ENCODE measurements at places on chromosomes 6 and 20. TPM values are rescaled to one million over a fixed set of nuclear protein-coding genes. Genes with fewer than 3 reads are reported as not detected.

SLC32A1 gene
- total RNA-seq = not detected

GRCh38 chr20:34876406-34877282 is at the start of gene ACSS2:
Gene ACSS2, plus strand, starts transcription at chr20:34876612. Its CDS starts 34 bp downstream, at chr20:34876646.
- peak; percentile 100 for DNase-seq

MTRF1L gene
- total RNA-seq = 12.3 TPM

GRCh38 chr6:160462551-160463109 is 114.5 kb downstream of the SLC22A3 start:
- no peak for DNase-seq

OGFRL1 gene
- total RNA-seq = 2.3 TPM

GRCh38 chr20:48791666-48792071 is 36.1 kb downstream of the PREX1 start:
- DNase-seq = peak; percentile 81

DNA sequence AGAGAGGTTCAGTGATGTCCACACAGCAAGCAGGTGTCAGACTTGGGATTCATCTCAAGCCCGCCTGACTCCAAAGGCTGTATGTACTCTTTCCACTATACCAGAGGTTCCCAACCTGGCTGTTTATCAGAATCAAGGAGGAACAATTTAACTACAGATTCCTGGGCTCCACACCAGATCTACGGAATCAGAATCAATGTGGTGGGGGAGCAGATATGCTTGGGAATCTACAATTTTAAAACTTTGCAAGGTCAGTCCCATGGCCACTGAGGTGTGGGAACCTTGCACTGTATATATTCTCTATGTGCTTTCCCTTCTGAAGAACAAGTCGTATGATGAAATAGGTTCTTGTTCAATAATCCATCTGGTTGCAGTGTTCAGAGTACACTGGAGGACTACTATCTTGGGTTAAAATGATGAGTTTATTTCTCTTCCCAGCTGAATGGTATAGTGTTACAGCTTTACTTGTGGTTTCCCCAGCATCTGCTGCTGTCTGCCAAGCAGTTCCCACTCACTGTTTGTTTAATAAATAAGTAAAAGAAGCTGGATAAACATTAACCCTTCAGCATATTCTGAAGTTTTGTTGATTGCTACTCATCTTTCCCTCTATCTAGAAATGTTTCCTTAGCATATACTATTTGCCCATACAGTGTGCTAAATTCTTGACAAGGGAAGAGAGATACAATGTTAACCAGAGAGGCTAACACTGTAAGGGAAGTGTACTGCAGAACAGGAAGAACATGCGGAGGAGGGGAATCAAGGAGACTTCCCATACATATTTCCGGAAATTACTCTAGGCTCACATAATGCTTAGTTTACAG is 9.9 kb downstream of the TTI1 start:
- no peak for DNase-seq

RGS19 gene
- total RNA-seq = 4.6 TPM

GRCh38 chr6:104306211-104306610 is 553.5 kb downstream of the HACE1 start:
- DNase-seq = no peak

GRCh38 chr6:84582997-84583396 is 181.4 kb downstream of the TBX18 start:
- DNase-seq = no peak

DNA sequence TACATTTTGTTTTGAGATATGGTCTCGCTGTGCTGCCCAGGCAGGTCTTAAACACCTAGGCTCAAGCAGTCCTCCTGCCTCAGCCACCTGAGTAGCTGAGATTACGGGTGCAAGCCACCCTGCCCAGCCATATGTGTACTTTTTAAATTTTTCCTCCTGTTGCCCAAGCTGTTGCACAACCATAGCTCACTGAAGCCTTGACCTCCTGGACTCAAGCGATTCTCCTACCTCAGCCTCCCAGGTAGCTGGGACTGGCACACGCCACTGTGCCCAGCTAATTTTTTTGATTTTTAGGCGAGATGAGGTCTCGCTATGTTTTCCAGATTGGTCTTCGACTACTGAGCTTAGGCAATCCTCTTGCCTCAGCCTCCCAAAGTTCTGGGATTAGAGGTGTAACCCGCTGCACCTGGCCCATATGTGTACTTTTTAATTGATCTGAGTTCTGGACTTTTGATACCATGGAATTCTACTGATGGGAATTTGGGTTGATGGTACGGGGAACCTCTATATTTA is 44.9 kb downstream of the ITCH start:
- peak; percentile 86 for DNase-seq

OCSTAMP gene
- total RNA-seq = not detected

All from left lobe of liver (tissue), 2 donors.